ENCODE measurements at places on chromosomes 3 and 15.

DNA sequence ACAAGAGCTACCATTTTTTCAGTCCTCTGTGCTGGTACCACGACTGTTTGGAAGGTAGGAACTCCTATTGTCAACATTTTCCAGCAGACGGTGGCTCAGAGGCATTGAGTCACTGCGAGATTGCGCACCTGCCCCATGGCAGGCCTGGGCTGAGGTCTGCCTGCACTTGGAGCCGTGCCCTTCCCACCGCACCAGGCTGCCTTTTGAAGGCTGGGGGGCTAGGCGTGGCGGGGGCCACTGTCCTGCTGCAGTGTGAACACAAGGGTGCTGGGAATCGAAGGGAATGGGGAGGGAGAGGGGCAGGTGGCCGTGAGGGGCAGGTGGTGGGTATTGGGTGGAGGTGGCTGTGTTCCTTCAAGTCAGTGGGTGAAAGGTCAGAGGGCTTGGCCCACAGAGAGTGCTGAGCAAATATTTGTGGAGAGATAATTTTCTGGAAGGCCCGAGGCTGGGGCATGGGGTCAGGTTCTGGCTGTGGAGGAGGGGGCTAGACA is 16.3 kb downstream of the SNX33 start:
- DNase-seq, result no peak

DNA sequence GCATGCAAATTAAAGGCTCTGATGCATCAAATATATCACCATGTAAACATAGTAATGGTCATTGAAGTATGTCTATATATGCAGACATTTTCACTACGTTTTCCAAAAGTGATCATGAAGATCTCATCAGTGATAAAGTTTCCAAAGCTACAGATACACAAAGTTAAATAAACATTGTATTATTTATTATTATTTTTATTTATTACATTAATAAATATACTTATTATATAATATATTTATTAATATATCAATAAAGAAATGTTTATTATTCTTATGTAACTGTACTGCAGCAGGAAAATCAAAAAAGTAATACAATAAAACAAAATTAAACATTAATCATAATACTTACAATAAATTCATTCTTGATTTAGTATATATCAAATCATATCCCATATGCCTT is 791.2 kb downstream of the GBE1 start:
- no peak for DNase-seq

GRCh38 chr3:127493924-127494646 is 96.4 kb downstream of the TPRA1 start:
- DNase-seq, result no peak

GRCh38 chr15:78712797-78713515 is 71.9 kb upstream of the CHRNB4 start:
- DNase-seq, result no peak

GRCh38 chr3:114333180-114333922 is 39.5 kb downstream of the TIGIT start:
- DNase-seq, result peak; percentile 71

- no peak for DNase-seq
These were observed 209.5 kb downstream of the SOX2 start for GRCh38 chr3:181921220-181921619.
